ENCODE measurements at places on chromosomes 11 and 22. TPM values are rescaled to one million over a fixed set of nuclear protein-coding genes. Genes with fewer than 3 reads are reported as not detected.
A peak's percentile ranks its signal among the peaks of the same experiment; 100 is the strongest.

DNA sequence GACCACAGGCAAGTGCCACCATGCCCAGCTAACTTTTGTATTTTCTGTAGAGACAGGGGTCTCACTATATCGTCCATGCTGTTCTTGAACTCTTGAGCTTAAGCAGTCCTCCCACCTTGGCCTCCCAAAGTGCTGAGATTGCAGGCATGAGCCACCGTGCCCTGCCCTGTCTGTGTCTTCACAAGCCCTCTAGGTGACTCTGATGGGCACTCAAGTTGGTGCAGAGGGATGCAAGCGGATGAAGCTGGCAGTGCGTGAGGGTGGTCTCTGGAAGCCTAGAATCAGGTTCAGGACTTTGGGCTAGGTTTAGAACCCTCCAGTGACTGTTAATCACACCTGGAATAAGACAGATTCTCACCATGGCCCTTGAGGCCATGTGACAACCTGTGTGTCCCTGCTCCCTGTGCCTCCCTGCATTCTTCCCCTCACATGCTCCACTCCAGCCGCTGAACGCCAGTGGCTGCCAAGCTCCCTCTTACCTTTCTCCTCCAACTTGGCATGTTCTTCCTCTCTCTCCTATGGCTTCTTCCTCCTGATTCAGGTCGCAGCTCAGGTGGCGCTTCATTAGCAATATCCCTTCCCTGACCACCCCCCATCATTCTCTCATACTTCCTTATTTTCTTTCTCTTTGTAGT is 242.3 kb upstream of the TBCEL start:
- no peak for DNase-seq

DNA sequence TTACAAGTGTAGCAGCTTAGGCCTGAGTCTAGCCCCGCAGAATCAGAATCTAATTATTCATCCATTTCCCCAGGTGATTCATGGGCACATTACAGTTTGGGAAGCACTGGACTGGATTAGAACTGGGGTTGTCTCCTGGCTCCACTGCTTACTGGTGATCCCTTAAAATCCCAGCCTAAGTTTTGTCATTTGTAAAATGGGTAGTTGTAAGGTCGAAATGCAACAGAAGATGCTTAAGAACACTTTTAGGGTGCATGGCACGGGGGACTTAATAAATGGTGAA is 1.3 kb downstream of the STX3 start:
- peak; percentile 8 for DNase-seq

GRCh38 chr11:133096981-133097380 is 435.3 kb downstream of the OPCML start:
- no peak for DNase-seq

DNA sequence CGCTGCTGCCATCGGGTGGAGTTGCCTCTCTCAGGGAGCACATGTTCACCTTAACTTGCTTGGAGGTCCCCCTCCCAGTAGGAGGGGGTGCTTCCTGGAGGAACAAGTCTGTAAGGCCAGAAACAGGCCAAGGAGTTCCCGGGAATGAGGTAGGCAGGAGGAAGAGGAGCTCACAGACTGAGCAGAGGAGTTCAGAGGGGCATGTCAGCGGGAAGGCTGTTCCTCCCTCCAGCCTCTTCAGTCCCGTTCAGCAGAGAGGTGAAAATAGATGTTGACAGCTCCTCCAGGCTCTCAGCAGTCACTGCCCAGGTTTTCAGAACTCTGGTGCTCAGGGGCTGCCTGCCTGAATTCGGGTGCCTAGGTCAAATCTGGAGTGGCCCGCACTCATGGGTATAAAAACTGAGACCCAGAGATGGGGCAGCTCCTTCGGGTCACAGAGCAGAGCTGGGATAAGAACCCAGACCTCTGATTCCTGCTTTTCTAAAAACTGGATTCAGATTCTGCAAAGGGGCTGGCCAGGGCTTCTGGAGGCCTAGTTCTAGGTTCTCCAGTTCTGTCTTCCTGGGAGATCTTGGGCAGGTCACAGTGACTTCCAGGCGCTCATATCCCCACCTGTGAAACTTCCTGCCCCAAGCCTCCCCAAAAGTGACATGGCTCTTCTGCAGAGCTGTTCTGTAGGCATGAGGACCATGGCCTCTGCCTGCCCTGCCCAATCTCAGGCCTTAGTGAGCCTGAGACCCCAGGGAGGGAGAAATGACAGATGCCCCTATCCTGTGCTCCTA is 18.3 kb downstream of the ATG16L2 start:
- DNase-seq: no peak

GRCh38 chr22:46849951-46850350 is 87.5 kb downstream of the TBC1D22A start:
- DNase-seq: no peak

DNA sequence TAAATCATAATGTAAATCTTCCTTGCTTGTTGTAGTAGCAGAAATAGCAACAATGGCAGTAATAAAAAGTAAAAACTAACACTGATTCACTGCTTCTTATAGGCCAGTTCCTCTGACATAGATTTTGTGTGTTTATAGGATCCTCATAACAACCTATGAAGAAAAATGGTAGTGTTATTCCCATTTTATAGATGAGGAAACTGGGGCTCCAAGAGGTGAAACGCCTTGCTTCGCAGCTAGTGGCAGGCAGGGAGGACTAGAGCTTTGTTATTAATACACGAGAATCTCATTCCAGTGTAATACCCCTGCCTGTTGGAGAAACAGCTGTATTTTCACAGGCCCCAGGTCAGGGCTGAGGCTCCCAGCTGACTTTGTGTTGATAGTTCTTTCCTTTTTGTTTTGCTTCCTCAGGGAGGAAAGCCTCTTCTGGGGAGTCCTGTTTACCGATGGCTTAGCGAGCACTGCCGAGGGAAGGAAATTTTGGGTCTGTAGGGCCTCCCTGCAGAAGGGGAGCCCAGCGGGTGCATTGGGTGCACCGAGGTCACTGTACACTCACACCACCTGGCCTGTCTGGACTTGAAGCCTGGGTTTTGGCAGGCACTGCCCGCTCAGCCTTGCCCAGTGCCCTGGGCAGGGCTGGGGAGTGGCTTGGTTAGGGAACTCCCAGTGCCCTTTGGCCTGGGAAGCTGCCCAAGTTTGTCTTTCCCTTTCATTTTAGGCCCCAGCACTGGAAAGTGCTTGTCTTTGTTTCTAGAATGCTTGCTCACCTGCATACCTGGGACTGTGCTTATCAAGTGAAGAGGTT is 13.5 kb downstream of the KIAA1671 start:
- peak; percentile 40 for DNase-seq

GRCh38 chr11:67372993-67373647 is at the start of gene CLCF1:
TSS of gene CLCF1 (minus strand) at chr11:67373598. CDS start at chr11:67373539, 59 bp downstream.
- peak; percentile 66 for DNase-seq

DNA sequence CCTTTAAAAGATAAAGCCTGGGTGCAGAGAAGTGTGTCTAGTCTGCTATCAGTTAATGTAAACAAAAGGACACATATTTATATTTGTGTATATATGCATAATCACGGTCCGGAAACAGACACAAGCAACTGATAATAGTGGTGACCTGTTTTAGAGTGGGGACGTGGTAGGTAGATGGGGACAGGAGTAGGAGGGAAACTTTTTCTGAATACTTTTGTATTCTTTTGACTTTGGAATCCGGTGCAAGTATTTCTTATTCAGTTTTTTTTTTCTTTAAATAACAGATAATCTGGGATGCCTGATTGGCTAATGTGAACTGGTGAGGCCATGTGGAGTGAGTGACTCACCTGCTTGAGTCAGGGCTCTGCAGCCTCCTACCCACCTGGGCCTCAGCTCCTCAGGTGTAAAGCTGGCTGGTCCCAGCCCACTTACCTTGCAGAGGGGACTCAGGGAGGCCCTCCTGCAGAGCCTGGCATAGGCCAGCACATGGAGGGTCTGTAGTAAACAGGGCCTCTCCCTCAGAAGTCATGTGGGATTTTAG is 15.3 kb downstream of the MICAL2 start:
- DNase-seq: peak; percentile 87

- DNase-seq: no peak
These were observed 1.0 kb downstream of the MOGAT2 start for GRCh38 chr11:75718419-75719339.

DNA sequence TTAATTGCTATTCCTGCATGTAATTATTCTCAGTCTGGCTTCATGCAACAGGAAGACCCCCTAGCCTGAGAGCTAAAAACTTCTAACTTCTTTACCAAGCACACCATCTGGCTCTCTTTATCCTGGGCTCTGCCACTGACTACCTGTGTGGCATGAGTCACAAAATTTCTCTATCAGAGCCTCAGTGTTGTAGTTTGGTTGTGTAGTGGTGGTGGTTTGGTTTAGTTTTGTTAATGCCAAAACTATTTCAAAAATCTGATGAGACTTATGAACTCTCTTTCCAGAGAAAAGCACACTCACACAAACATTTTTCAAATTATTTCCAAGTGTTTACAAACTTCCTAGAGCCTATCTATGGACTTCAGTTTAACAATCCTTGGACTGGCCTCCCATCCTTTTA is 7.5 kb upstream of the IL17RA start:
- DNase-seq: peak; percentile 33

GRCh38 chr11:123406441-123407129 is 23.5 kb upstream of the GRAMD1B start:
- DNase-seq: no peak

GRCh38 chr22:39486951-39487825 is 14.9 kb upstream of the MIEF1 start:
- no peak for DNase-seq

GRCh38 chr11:87405843-87406242 is 368.1 kb downstream of the TMEM135 start:
- no peak for DNase-seq

SGSM1 gene
- not detected for total RNA-seq

PTPN5 gene
- not detected for total RNA-seq

MPEG1 gene
- total RNA-seq: not detected

BACE1 gene
- 31.5 TPM for total RNA-seq

TTC36 gene
- 0.97 TPM for total RNA-seq

FGF4 gene
- total RNA-seq: not detected

ROBO4 gene
- total RNA-seq: under 0.01 TPM

OTOG gene
- not detected for total RNA-seq

RFPL2 gene
- not detected for total RNA-seq

SCUBE1 gene
- total RNA-seq: not detected

PLAAT5 gene
- not detected for total RNA-seq

Measured in fibroblast of villous mesenchyme (primary cell).